Cerebellar cortex (tissue), 1 donor: ENCODE measurements at places on chromosomes 6 and 20.

DNA sequence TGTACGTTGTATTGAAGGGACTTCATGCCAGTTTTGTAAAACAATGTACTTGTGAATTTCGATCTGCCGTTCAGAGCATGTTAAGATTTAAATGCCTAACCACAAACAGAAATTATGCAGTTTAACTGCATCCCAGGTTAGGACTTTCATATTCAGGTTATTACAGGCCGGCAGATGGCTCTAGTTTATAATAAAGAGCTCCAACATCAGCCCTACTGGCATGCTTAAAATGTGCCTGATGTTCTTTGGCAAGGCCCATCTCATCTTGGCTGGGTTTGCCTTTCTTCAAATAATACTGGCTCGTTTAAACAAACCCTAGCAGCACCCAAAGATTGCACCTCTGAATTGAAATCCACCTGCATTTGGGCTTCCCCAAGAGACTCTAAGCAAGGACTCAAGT is 169.3 kb upstream of the RIN2 start:
- DNase-seq = no peak

DNA sequence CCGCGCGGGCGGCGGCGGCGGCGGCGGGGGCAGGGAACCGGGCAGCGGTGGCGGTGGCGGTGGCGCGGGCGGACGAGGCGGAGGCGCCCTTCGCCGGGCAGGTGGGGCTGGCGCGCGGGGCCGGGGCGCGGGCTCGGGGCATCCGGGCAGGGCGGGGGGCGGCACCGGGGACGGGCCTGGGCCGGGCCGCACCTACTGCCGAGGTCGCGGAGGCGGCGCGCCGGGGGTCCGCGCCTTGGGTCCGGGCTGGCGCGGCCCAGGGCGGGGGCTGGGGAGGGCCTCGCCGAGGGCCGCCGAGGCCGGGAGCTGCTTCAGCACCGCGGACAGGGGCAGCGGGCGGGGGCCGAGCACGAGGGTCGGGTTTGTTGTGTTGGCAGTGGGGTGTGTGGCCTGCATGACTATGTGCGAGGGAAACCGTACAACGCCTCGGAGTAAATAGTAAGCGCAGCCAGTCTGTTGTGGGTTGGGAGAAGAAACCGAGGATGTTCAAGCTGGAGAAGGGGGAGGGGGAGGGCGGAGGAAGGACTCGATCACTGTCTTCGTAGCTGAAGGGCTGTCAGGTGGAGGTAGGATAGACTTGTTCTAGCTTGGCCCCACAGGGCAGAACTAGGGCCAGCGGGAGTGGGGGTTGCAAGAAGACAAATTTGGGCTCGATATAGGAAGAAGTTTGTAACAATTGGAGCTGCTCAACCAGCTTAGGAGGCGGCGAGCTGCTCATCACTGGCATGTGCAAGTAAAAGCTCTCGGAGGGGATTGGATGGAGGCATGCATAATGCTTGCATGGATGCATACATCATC is 593 bp downstream of the MMP24 start:
- DNase-seq = peak; percentile 77

GRCh38 chr6:111870051-111870741 is 3.1 kb downstream of the FYN start:
- DNase-seq = no peak

GRCh38 chr6:7087491-7087979 is 20.2 kb upstream of the RREB1 start:
- no peak for DNase-seq
